WTC11 (cell line): ENCODE measurements at places on chromosomes 5 and 9.

GRCh38 chr5:117743337-117743736, 1168.7 kb upstream of the SEMA6A start:
- DNase-seq = no peak

GRCh38 chr5:118692811-118693342, 295.5 kb downstream of the DTWD2 start:
- peak; percentile 25 for DNase-seq

DNA sequence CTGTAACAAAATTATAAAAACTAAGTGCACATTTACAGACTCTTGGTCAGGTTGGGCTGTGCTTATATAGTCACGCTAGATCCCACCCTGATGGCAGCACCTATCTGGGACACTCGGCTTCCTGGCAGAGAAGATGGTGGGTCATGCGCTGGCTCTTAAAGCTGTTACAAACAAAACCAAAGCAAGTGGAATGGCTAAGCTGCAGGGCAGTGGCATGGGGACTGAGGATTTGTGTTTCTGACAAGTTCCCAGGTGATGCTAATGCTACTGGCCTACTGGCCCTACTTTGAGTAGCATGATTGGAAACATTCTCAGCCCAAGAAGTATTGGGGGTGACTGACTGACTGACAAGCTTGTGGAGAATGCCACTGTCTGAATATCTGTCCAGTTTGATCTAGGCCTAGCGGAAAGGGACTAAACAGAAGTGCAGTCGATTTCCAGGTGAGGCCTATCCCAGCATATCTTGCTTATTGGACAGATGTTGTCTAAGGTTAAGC, 8.3 kb downstream of the BTF3 start:
- DNase-seq = no peak

GRCh38 chr5:140261403-140262171, 41.3 kb downstream of the PFDN1 start:
- no peak for DNase-seq

DNA sequence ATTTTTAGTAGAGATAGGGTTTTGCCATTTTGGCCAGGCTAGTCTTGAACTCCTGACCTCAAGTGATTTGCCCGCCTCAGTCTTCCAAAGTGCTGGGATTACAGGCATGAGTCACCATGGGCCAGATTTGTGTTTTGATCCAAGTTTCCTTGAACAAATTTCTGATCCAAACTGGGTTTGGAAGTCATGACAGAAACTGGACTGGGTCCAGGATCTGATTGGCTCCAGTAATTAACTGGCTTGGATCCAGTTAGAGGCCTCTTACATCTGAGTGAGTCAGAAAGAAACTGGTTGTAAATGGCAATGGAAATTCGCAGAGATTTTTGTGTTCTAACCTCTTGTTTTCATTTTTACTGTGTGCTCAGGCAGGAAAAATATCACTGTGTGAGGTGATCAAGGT, 141.6 kb downstream of the SLC25A46 start:
- DNase-seq = no peak

DNA sequence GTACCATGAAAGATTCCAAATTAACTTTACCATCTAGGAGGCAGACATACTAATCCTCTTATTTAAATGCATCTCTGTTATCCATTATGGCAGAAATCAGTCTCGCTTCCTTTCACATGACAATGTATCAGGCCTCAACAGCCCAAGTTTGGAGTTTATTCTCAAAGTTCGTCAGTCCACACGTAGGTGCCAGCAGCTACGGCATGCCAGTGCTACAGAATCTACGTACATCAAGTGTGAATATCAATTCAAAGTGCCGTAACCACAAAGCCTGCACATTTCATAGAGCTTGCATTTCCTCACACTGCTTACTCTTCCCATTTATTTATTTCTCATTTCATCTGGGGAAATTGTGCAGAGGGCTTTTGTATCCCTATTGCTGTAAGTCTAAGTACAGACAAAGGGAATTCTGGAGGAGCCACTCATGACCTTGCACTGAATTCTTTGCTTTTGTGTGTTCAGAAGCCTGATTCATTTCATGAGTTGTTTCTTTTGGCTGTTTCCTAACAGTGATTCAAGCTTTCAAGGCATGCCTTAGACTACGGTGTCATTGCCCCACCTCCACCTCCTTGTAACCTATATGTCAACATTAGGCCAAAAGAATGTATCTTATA, 10.0 kb downstream of the ENC1 start:
- DNase-seq = no peak

GRCh38 chr9:69496846-69497450, 171.9 kb downstream of the ENTREP1 start:
- no peak for DNase-seq

DNA sequence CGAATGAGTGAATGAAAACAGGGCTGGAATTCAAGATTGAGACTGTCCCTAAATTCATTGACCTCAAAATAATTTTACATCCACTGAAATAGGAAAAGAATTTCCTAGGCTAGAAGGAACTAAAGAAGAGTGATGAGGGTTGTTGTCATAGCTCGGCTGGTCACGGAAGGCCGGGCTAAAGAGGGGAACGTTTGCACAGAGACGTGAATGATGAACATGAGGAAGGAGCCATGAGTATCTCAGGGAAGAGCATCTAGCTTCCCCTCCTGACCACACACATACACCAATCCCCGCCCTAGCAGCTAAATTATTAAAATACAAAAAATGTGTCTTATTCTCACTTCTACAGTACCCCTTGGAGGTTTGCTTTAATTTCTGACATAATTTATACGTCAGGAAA, 124.4 kb upstream of the ABCA1 start:
- no peak for DNase-seq

- DNase-seq = no peak
Observed at GRCh38 chr9:107784235-107784958, 294.8 kb upstream of the KLF4 start.

DNA sequence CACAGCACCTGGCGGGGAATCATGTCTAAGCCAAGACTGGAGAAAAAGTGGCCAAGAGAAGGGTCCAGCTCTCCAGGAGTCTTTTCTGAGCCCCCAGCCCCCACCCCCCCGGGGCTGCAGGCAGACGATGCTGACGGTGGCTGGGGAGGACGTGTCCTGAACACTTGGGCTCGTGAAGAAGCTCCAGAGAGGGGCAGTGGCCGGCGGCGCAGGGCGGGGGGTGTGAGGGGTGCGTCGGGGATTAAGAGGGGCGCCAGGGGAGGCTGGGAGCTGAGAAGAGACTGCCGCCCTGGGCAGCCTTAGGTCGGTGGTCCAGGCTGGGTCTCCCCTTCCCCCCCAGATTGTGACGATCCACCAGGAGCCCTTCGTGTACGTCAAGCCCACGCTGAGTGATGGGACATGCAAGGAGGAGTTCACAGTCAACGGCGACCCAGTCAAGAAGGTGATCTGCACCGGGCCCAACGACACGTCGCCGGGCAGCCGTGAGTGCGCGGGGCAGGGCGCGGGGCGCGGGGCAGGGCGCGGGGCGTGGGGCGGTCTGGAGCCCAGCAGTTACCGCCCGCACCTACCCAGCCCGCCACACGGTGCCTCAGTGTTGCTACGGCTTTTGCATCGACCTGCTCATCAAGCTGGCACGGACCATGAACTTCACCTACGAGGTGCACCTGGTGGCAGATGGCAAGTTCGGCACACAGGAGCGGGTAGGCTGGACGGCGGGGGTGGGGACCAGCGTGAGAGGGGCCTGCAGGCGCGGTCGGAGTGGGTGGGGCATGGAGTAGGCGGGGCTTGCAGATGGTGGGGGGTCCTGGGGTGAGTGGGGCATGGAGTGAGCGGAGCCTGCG, 8.9 kb downstream of the LRRC26 start:
- DNase-seq = no peak

GRCh38 chr5:100667161-100667630, 132.0 kb downstream of the FAM174A start:
- DNase-seq = no peak

DNA sequence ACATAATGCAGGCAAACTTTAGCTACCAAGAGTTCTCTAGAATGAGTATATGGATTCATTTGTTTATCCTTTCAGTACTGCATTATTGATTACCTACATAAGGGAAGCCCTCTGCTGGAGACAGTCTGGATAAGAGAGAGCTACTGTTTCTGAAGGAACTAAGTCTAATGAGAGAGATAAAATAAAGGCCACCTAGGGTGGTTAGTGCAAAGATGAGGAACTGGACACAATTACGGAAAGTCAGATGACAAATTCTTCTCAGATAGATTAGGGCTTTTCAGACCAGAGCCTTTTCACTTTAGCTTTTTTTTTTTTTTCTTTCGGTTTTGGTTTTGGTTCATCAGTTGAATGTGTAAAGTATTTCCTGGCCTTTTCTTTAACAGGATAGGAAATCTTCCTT, 31.3 kb downstream of the ISOC1 start:
- DNase-seq = no peak

GRCh38 chr9:112408275-112408674, 28.4 kb downstream of the HSDL2 start:
- DNase-seq = no peak
